ENCODE measurements at places on chromosomes 4 and X. TPM values are rescaled to one million over a fixed set of nuclear protein-coding genes. Genes with fewer than 3 reads are reported as not detected.

DNA sequence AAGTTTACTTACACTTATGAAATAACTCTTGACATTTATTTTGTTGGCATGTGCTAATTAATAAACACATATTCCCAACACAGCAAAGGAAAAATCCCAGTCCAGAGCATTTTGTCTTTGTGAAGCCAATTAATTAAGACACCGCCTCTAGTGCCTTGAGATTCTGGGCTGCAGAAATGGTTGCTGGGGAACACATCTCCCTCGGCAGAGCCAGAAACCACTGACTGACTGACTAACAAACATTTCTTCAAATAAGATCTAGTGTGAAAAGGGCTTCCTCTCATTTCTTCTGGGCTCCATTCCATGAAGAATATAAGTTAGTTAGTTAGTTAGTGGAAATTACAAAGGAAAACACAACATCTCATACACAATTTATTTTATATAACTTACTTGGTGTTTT lies 28.4 kb upstream of the NAP1L5 start:
- DNase-seq = no peak

DNA sequence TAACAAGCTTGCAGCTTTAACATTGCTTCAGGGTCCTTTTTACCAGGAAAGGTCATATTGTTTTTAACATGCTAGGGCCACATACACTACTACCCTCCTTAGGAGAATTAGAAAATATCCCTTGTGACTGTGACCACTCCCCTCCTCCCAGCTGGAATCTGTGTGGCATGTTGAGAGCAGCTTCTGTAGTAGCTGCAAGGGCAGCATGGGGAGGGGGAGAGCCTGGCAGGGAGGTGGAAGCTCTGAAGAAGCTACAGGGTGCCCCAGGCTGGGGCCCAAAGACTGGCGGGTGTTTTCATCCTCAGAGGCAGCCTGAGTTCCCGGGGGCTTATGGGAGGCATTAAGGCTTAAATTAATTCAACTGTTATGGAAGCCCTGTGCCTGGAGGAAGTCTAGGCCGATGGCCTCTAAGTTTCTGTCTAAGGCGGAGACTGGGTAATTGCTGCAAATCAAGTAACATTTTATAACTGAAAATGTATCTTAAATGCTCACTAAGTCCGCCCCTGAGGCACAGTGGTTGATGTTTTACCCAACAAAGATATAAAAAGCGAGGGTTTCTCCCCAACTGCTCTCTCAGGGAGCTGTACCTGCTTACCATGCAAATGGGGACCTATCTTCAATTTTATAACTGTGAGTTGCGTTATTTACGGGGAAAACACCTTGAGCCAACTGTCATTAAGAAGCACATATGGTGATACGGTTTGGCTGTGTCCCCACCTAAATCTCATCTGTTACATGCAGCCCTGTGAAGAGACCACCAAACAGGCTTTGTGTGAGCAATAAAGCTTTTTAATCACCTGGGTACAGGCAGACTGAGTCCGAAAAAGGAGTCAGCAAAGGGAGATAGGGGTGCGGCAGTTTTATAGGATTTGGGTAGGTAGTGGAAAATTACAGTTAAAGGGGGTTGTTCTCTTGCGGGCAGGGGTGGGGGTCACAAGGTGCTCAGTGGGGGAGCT lies 37.4 kb upstream of the STS start:
- no peak for DNase-seq

DNA sequence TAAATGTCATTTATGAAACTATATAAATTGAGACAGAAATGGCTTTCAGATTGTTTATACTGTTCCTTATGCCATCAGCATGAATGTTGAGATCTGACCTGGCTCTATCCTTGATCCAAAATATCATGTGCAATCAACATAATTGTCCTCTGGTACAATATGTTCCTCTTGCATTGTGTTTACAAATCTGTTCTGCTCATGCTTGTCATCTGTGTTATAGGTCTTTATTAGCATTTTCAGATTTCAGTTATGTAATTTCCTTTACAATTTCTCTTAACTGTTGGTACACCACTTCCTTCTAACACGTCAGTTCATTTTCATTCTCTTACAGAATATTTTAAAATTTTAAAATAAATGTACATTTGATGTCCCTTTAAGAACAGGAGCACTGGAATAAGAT lies 1.6 kb downstream of the HPGD start:
- DNase-seq = no peak

- no peak for DNase-seq
Measured at GRCh38 chr4:40305328-40306170, 29.6 kb upstream of the CHRNA9 start.

GRCh38 chr4:42458657-42459056 lies 61.4 kb downstream of the SHISA3 start:
- no peak for DNase-seq

- peak; percentile 2 for DNase-seq
Measured at GRCh38 chr4:68466185-68466584, 18.9 kb downstream of the TMPRSS11E start.

GRCh38 chrX:109732017-109732801 lies 848 bp downstream of the ACSL4 start:
- peak; percentile 26 for DNase-seq

- no peak for DNase-seq
Measured at GRCh38 chr4:22430626-22431025, 85.2 kb downstream of the ADGRA3 start.

- peak; percentile 56 for DNase-seq
Measured at GRCh38 chrX:133660281-133660680, 245.0 kb upstream of the GPC4 start.

DNA sequence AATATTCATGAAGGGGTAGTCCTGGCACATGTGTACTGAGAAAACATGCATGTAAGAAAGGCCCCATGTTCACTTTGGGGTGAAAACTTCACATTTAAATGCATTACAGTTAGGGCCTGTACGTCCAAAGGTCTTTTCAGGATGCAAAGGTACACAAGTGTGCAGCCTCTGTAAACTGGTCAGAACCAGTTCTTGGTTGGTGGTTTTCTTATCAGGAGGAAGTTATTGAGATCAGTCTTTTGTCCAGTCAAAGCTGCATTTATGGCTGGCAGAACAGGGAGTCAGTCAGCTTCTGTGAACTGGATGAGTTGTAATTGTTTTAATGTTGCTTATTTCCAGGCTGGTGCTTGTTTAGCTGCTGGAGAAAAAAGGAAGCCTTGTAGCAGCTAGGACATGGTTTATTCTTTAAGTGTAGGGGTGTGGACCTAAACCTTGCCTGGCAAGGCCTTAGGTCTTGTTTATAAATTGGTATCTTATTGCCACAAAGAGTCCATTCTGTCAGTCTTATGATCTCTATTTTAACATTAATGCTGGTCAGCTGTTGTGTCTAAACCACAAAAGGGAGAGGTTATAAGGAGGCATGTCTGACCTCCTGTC lies 1906.6 kb upstream of the TENM3 start:
- DNase-seq = no peak

DNA sequence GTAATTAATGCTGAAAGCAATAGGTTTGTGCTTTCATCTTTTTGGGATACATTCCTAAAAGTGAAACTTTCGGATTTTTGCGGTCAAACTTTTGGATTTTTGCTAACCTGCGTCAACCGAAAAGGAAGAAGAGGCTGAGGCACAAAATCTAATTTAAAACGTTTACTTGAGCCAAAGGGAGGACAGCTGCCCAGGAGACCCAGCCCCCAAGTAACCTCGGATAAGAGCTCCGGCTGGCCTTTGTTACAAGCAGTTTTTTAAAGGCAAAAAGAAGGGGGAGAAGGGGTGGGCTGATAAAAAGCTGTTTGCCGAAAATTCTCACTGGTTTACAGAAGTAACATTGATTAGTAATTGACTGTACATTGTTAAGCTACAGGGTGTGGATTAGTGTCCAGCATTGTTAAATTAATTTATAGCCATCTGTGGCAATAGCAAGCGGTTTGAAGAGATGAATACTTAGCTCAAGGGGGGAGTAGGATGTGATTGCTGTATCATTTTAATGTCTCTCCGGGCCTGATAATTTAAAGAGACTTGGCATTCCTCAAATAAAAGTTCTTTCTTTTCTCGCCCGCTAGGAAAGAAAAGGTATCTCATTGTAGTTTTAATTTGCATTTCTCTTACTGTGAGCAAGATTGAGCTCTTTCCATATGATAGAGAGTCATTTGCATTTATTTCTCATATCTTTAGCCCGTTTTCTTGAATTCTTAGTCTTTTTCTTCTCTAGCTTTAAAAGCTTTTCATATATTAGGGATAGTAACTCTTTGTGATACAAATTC lies 59.1 kb upstream of the USP9X start:
- no peak for DNase-seq

The WWC2 gene
- total RNA-seq = 8.0 TPM

The IQSEC2 gene
- 1.8 TPM for total RNA-seq

The LUZP4 gene
- not detected for total RNA-seq

The CXCL8 gene
- total RNA-seq = 198 TPM

The DCX gene
- total RNA-seq = not detected
